SW 1271 (cell line): ENCODE measurements at places on chromosomes 4 and X.

GRCh38 chr4:70996018-70996360 is 2.5 kb downstream of the DCK start:
- no peak for DNase-seq

DNA sequence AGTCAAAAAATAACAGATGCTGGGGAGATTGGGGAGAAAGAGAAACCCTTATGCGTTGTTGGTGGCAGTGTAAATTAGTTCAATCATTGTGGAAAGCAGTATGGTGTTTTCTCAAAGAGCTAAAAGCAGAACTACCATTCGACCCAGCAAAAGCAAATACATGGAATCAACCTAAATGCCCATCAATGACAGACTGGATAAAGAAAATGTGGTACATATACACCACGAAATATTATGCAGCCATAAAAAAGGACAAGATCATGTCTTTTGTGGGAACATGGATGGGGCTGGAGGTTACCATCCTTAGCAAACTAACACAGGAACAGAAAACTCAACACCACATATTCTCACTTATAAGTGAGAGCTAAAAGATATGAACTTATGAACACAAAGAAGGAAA is 188.9 kb downstream of the CAMK2D start:
- DNase-seq = no peak

- DNase-seq = no peak
Measured at GRCh38 chr4:75848891-75849290, 53.4 kb downstream of the PPEF2 start.

GRCh38 chrX:41960142-41960541 is 36.8 kb upstream of the CASK start:
- DNase-seq = no peak

DNA sequence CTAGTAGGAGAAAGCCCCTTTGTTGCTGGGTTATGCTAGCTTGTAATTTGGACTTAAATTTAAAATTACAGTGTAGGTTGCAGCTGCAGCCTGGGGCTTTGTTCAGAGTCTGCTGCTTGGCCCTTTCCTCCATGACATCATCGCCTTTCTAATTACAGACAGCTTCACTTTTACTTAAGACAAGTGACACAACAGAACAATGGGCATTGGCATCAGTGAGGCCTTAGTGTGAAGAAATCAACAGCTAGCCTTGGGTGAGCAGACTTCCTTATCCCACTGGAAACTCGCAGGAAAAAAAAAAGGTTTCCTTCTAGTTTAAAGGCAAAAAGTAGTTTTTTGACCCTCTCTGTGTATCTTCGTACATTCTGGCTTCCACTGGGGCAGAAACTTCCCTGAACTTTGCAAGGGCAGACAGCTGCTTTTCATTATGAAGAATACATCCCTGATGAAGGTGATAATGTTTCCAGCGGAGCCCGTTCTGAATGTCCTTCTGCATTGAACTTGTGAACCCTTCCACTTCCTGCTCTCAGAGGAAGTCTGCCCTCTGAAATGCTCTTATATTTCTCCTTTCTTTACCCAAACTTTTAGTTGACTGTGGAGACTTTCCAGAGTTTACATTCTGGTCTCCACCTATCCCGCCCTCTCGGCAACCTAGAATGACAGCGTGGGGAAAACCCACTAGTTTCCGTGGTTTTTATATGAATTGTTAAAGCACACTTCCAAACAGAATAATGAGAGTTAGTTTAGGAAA is 123.2 kb upstream of the FAM9C start:
- no peak for DNase-seq

DNA sequence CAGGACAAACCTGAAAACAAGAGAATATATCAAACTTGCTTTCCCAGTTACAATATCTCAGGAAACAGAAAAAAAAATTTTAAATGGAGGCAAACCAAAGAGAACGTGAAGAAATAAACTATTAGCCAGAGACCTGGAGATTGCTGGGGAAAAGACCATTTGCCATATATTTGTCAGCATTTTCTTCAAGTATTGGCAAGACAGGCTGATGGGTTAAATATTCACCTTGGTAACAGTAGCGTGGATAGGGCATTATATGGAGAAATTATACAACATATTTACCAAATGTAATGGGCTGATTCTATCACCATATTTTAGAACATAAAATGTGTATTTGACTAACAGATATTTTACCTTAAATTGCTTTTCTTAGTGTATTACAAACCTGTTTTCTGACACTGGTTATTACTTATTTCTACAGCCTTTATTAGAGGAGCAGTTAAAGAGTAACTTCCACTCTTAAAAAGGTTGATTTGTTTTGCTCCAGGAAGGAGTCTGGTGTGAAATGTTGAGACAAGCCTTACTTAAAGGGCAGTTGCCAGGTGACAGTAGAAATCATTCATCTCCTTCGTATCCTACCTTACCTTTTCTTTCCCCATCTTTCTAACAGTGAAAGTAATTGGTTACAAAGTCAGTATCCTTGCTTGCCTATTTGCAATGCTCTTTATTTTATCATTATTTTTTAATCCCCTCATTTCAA is 575.5 kb downstream of the GBA3 start:
- no peak for DNase-seq

- no peak for DNase-seq
Measured at GRCh38 chr4:65083076-65083475, 587.2 kb downstream of the EPHA5 start.

GRCh38 chrX:115499112-115499805 is 61.7 kb upstream of the PLS3 start:
- DNase-seq = no peak

DNA sequence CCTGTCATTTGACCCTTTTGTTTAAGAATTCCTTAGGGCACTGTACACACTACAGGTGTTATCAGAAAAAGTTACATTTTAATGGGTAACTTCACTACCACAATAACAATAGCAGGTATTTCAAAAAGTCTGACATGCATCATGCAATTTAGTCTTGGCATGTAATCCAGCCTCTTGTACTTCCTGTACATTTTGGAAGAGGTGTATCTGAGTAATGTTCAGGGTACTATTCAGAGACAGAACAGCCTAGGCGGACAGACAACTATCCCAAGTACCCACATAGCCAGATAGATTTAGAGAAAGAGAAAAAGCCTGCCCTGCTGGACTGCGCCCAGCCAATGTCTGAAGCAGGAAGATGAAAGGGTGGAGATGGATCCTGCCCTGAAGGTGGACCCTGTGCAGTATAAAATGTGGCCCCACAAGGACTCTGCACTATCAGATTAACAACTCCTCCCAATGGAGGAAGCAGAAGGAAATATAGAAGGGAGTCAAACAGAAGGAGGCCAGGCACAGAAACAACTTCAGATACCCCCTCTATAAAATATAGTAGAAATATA is 8.5 kb downstream of the UGT2B7 start:
- DNase-seq = no peak

DNA sequence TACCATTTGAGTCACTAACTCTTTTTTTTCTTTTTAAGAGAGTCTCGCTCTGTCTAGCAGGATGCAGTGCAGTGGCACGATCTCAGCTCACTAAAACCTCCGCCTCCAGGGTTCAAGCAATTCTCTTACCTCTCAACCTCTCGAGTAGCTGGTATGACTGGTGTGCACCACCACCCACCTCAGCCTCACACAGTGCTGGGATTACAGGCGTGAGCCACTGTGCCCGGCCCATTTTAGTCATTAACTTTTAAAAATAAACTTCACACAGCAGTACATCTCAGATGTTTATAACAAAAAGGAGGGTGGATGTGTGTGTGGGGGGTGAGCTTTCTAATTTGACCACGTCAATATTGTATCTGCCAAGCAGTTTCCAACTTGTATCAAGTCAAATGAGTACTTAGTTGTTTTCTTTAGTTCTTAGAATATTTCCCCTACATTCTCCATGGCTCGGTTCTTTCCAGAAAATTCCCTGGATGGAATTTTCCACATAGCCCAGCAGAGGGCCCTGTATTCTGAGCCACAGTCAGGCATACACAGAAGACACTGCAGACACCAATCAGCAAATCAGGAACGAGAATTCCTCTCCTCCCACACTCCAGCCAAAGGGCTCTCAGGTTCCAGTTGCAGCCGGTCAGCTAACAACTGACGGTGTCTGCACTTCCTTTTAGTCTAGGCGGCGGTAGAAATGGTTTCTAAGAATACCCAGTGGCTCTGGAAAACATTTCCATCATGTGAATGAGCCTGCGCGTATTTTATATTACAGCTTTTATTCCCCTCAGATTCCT is 20.1 kb upstream of the ARAF start:
- DNase-seq = peak; percentile 3

DNA sequence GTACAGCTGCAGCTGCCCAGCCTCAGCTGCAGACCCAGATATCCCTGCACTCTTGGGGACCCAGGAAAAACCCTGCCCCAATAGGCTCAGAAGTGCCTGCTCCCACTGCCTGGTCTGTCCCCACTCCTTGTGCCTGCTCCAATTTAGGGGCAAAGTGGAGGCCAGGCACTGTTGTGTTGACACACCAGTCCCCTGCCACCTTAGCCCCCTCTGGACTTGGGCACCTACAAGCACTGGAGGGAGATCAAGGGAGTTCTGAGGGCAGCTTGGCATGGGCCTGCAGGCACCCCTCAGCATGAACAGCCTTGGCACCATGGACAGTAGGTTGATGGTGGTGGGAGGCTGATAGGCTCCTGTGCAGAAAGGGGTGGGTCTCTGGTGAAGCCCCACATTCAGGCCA is 2020.8 kb upstream of the ADGRL3 start:
- DNase-seq = no peak

GRCh38 chr4:152032722-152033131 is 271.9 kb upstream of the GATB start:
- no peak for DNase-seq

GRCh38 chr4:182143086-182143821 is 99.9 kb upstream of the TENM3 start:
- no peak for DNase-seq

DNA sequence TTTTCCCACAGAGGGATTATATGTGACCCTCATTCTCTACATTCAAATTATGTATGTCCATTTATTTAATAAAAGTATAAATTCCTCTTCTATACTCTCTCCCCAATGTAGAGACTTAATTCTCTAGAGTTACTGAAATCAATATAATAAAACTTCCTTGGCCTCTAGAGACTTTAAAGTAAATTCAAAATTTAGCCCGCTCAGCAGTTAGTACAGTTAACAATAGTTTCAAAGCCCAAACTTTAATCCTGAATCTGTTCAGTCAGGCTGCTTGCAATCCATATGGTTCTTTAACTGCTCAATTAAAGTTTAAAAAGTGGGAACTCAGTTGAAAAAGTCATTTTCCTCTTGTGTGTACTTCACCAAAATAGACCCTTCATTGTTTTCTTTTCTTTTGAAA is 2558.4 kb downstream of the ARAP2 start:
- DNase-seq = no peak

- DNase-seq = no peak
Measured at GRCh38 chr4:116217781-116218180, 867.6 kb downstream of the TRAM1L1 start.

DNA sequence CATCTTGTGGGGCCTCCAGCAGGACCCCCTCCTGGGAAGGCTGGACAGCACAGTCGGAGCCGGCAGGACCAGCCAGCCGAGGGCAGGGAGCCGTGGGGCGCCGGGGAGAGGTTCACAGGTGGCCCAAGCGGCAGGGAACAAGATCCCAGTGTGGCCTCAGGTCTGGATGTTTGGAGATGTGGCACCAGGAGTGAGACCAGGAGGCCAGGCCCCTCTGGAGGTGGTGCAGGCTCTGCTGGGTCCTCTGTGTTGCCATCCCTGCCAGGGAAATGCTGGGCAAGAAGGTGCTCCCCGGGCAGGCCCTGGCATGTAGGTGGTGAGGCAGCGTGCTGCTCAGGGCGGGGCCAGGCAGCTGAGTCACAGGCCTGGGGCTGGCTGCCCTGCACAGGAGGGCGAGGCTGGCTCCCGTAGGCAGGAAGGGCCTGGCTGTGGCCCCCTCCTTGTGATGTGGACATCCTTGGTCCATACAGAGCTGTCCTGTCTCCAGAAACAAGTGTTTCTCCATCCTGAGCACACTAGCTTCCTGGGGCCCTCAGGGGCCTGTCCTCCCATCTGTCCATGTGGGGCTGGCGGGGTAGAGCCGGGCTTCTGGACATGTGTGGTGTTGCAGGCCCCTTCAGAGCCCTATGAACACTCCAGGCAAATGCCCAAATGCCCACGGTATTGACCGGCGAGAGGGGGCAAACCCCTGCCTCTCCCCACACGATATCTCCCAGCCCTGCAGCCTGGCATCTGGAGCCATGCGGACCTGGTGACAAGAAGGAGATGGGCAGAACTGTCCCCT is 4.8 kb upstream of the HGFAC start:
- peak; percentile 58 for DNase-seq

DNA sequence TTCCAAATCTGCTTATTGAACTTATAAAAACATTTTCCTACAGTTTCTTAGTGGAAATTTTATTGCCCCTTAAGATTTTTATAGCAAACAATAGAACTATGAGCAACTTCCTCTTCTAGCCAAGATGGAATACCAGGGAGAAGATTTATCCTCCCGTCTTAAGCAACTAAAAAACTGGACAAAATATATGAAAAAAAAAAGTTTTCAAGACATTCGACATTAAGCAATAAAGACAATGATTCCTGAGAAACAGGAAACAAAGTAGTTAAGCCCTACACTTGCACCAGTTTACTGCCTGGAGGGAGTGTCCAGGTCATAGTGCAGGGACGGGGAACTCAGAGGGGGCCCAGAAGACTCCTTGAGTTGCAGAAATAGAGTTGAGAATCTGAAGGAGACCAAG is 516.1 kb upstream of the DIPK2B start:
- DNase-seq = no peak

GRCh38 chr4:140308366-140309123 is 64.9 kb upstream of the SCOC start:
- no peak for DNase-seq

- no peak for DNase-seq
Measured at GRCh38 chr4:183349673-183350072, 27.4 kb upstream of the CLDN24 start.

DNA sequence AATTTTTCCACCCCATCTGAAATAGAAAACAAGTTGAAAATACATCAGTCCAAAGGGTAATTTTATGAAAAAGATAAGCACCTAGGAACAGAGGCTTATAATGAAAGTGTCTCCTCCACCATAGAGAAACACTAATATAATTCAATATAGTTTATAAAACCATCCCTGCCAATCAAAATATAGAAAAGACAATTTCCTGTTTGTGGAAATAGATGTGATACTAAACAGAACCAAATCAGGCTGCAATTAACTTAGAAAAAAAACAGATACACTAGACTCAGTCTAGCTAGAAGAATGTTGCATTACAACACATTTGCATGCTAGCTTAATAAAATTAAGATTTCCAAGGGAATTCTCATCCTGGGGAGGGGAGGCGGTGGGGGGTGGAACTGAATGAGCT is 68.2 kb downstream of the ENOX2 start:
- no peak for DNase-seq
